Mucosa of gallbladder (tissue), 1 donor: ENCODE measurements at places on chromosomes 5 and 9. TPM values are rescaled to one million over a fixed set of nuclear protein-coding genes. Genes with fewer than 3 reads are reported as not detected.

GRCh38 chr5:27590503-27590902, 552.1 kb upstream of the CDH9 start:
- no peak for DNase-seq

DNA sequence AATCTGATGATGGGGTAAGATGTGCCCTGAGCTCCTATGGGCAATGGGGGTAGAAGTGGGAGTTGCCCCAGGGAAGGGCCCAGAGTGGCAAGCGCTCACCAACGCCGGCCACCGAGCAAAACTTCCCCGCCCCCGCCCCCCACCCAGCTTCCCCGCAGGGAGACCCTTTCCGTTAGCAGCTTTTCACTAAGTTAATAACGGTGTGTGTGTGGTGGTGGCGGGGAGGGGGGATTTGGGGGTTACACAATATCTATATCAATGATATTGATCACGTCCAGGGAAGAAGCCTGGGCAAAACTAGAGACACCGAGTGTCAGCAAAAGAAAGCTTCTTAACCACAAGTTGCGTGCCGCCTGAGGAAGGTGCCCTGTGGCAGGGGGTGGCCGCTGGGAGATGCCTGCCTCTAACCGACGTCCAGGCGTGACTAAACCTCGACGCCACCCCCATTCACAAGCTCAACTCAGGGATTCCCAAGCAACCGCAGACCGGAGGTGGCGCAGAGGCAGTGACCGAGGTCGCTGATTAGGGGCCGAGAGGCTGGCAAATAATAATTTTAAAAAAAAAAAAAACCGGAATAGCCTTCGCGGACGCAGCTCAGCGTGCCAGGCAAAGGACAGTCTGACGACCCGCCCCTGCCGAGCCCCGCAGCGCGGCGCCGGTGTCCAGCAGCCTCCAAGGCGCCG, 222.6 kb downstream of the MEF2C start:
- no peak for DNase-seq

- DNase-seq: no peak
Observed at GRCh38 chr9:107639426-107639825, 149.9 kb upstream of the KLF4 start.

Gene ADGRD2
- not detected for total RNA-seq

Gene TMEM215
- total RNA-seq: not detected

- DNase-seq: no peak
Observed at GRCh38 chr5:78593465-78593864, 55.1 kb downstream of the LHFPL2 start.

DNA sequence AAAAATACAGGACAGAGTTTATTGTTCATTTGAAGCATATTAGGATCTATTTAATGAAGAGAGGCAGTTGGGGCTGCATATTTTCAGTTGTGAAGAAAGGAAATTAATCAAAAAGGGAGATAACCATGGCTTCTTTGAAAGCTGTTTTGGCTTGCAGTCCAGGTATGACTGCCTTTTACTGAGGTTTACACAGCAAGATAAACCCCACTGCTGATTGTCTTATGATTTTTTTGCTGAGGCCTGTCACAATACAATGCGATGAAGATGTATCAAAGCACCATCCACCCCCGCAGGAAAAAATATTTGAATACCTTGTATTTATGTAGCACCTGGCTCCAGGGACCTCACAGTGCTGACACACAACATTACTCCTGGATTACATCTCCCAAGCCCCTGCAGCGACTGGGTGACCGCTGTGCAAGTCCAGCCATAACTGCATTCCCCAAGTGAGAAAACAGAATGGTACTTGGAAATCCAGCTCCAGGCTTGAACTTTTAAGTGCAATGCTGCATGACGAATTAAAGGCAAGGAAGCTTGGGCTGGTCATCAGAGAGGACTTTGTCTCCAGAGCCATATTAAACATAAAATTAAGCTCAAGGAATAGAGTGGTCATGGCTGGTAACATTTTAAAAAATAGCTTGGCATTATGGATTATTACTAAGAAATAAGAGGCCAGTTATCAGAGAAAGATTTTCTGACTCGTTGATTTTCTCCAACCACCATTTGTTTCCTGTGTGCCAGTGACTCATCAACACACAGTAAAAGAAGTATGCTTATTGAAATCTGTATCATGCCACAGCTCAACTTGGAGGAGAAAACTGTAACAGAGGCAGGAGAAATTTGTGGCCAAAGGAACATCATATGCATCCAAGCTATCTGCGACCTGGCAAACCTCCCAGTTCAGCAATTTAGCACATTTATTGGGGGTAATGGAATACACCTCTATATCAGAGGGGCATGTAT, 374.2 kb downstream of the MAN2A1 start:
- DNase-seq: no peak

Gene FSTL4
- 0.58 TPM for total RNA-seq

DNA sequence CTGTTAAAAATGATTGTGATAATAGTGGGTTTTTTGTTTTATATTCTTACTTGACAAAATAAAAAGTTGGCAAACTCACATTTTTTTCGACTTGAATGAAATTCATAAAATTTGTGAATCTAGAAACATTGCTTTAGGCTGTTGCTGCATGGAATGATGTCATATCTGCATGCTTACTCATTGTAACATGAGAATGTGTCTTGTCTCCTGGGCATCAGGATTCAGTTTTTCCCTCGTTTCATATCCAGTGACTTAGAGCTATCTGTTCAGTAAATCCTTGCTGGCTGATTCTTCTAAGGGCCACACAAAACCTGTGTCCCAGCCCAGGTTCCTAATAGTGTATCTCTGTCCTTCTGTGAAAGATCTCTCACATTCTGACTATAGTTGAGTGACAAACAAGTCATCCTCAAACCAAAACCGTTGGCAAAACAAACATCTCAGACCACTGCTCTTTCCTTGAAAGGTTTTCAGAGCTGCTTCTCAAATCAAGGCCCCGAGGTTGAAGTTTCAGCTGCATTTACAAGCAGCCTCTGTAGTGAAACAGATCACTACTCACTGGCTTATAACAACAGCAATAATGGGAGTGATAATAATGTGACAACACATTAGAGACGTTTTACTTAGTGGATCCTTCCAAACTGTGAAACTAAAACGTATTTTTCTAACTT, 95.0 kb downstream of the NPR3 start:
- no peak for DNase-seq

Gene HAVCR2
- total RNA-seq: 9.6 TPM

DNA sequence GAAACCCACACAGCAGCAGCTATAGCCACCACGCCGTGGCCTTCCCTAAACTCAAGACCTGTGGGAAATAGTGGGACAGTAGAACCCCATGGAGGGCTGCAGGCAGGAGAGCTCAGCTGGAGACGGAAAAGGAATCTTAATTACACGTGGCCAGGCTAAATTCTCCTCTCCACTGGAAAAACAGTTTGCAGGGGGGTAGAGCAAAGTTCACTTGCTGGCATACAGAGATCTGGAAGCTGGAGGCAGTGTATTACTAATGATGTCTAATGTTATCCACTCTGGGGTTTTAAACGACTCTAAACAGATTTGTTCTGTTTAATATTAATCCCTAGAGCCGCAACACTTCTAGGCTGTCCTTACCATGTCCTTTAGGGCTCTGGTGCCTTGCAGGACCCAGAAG, 257.1 kb downstream of the SAXO1 start:
- DNase-seq: no peak

GRCh38 chr5:109939116-109939682, 249.5 kb downstream of the MAN2A1 start:
- DNase-seq: no peak

Gene CNTNAP3
- 1.6 TPM for total RNA-seq

GRCh38 chr9:100217536-100217935, 118.5 kb downstream of the INVS start:
- DNase-seq: no peak

GRCh38 chr9:99309141-99309939, 87.3 kb downstream of the SEC61B start:
- DNase-seq: no peak

DNA sequence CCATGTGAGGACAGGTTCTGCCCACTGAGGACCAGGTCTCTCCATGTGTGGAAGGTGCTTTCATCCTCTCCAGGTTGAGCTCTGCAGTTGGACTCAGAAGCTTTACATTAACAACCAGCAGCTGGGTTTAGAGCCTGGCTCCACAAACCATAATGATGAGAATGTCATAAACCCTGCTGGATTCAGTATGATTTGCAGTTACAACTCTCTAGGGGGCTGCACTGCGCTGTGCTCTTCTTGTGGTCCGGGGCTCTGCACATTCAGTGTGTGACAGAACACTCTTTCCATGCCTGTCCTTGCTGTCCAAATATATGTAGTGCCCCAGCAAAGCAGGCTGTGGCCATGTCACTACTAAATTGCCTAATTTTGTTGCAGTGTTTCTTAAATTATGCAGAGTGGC, 334.3 kb downstream of the ICE1 start:
- no peak for DNase-seq

Gene FOXB2
- total RNA-seq: not detected

Gene ELL2
- total RNA-seq: 49.0 TPM

Gene ZBTB26
- total RNA-seq: 8.4 TPM

Gene PCDHGA1
- 0.72 TPM for total RNA-seq

Gene GPR151
- total RNA-seq: not detected

- DNase-seq: no peak
Observed at GRCh38 chr5:134051305-134051704, 46.5 kb upstream of the VDAC1 start.

- no peak for DNase-seq
Observed at GRCh38 chr5:115486728-115487127, 57.8 kb downstream of the FEM1C start.

- no peak for DNase-seq
Observed at GRCh38 chr9:117644932-117645636, 59.1 kb upstream of the TLR4 start.

- DNase-seq: no peak
Observed at GRCh38 chr9:34518896-34519295, 3.9 kb downstream of the ENHO start.

DNA sequence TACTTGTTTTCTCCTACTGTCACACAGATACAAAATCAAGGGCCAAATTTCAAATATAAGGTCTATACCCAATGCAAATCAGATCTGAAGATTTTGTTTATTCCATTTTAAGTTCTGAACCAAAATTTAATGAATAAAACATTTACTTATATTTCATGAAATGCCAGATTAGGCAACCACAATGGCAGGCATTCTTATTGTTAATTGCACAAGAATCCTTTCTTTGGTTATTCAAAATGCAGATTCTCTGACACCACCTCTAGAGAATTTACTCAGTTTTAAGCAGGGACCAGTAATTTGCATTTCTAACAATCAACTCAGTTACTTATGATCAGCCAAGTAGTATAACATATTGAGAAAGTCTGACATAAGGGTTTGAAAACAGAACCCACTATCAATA, 972.4 kb upstream of the ACO1 start:
- no peak for DNase-seq

- no peak for DNase-seq
Observed at GRCh38 chr9:136185596-136186366, 19.1 kb downstream of the LHX3 start.

- DNase-seq: no peak
Observed at GRCh38 chr9:134136118-134136995, 475 bp downstream of the WDR5 start.

DNA sequence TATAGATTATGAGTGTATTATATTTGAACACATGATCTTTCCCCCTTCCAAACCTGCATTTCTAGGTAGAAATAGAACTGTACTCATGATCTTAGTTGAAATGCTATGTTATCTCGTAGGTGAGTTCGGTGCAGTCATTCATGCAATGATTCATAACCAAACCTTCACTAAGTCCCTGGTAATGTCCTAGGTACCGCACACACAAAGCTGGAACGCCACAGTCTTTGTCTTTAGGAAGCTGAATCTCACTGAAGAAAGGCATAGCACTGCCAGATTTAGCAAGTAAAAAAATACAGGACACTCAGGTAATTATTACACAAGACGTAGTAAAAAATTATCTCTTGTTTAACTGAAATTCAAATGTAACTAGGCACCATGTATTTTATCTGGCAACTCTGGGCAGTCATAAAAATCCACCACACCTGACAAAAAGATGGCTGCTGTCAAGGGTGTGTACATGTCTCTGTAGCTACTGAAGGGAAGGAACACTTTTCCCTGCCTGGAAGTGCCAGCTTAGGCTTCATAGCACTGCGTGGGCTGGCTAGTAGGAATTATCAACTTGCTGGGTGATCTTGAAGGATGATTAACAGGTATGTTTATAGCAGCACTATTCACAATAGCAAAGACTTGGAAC, 28.0 kb upstream of the TXN start:
- DNase-seq: no peak

DNA sequence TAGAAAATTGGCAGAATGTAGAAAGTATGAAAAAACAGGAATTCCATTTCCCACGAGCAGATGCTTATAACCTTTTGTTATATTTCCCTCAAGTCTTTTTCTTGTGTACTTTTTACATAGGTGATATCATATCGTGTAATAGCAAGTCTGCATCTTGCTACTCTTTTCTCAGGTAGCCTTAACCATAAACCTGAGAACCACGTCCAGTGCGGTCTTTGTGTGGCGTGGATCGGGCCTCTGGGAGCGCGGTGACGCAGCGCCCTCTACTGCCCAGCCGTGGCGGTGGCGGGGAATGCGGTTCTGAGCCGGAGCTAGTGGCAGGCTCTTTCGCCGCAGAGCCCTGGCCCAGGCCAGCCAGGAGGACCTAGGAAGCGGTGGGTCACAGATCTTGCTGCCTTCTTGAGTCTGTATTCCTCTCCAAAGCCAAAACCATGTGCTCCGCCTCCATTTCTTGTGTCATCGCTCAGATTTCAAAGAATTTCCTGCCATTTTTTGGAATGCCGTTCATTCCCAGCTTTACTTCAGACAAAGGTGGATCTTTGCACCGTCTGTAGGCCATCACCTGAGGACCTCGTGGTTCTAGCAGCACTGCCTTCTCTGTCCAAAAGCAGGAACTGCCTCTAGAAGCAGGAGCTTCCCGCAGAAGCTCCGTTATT, 71.9 kb downstream of the MVB12B start:
- peak; percentile 82 for DNase-seq

GRCh38 chr5:17436761-17437221, 61.2 kb upstream of the TAF11L2 start:
- no peak for DNase-seq

Gene DAB2
- total RNA-seq: 55.2 TPM

Gene SH3PXD2B
- 30.6 TPM for total RNA-seq

- DNase-seq: no peak
Observed at GRCh38 chr5:180600554-180601041, 9.3 kb upstream of the SCGB3A1 start.

DNA sequence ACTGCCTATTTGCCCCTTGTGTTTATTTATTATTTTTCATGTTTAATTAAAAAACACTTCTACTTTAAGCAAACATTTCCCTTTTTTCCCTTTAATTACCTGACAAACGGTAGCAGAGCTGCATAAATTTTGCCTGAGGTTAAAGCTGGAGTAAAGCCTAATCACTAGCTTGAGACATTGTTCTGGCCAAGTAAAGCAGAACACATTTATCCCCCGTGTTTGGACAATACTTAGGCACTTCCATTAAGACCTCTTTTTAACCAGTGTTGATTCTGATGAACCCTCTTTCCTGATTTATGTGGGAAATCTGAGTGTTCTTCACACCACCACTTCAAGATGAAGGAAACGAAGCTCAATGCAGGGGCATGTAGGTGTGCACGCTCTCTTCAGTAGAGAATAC, 54.5 kb downstream of the BNC2 start:
- DNase-seq: no peak

Gene GABRA1
- total RNA-seq: not detected

Gene GRM6
- total RNA-seq: not detected

Gene NPR3
- total RNA-seq: 6.5 TPM

Gene PROB1
- 3.0 TPM for total RNA-seq

- no peak for DNase-seq
Observed at GRCh38 chr9:109458453-109459211, 39.5 kb downstream of the PTPN3 start.

GRCh38 chr5:16540421-16540820, 74.8 kb upstream of the ZNF622 start:
- no peak for DNase-seq

Gene KCNIP1
- 1.5 TPM for total RNA-seq

Gene BNC2
- total RNA-seq: 52.0 TPM

- DNase-seq: no peak
Observed at GRCh38 chr5:98785244-98785643, 11.8 kb downstream of the RGMB start.
